ENCODE measurements at places on chromosomes 2 and 18. TPM values are rescaled to one million over a fixed set of nuclear protein-coding genes. Genes with fewer than 3 reads are reported as not detected.

RGPD4 gene
- total RNA-seq, result 0.10 TPM

DNA sequence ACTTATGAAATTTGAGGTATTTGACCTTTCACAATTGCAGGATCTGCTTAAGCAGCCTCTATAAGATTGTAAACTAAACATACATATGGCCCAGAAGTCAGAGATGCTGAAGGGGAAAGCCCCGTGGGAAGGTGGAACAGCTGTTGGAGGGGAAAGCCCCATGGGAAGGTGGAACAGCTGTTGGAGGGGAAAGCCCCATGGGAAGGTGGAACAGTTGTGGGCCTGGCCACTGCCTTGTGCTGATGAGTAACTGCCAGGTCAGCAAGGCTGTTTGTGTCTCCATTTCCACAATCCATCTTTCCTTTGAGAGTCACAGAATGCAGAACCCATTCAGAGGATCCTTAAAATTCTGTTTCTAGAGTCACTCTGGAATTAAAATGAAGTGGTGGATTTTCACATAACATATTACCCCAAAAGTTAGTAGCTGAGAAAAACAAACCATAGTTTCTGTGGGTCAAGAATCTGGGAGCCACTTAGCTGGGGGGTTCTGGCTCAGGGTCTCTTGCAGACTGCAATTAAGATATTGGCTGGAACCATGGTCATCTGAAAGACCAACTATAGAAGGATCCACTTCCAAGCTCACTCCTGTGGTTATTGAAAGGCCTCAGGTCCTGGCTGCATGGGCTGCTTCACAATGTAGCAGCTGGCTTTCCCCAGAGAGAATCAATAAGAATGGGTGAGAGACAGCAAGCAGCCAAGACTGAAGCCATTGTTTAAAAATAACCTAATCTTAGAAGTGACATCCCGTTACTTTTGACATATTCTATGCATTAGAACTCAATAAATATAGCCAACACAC lies 86.6 kb upstream of the CAVIN2 start:
- no peak for DNase-seq

GRCh38 chr2:73963385-73964120 lies 21.2 kb upstream of the TET3 start:
- no peak for DNase-seq

ZSWIM2 gene
- total RNA-seq, result not detected

GRCh38 chr2:84958135-84959059 lies 12.6 kb upstream of the KCMF1 start:
- DNase-seq, result no peak

DNA sequence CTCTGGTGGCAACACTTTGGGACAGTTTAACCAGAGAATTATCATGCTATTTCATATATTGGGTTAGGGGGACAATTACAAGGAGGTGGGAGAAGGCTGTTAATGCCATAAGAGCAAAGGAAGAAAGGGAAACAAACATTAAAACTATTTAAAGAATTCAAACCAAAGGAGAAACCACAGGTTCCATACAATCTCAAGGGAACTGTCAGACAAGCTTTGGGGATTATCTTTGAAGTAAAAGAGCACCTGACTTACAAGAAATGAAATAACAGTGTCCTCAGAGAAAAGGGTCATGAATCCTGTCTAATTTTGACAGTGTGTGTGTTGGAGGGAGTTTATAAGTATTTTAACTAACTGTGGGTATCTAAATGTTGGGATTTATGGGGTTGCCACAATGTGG lies 44.4 kb downstream of the CERS6 start:
- DNase-seq, result no peak

DNA sequence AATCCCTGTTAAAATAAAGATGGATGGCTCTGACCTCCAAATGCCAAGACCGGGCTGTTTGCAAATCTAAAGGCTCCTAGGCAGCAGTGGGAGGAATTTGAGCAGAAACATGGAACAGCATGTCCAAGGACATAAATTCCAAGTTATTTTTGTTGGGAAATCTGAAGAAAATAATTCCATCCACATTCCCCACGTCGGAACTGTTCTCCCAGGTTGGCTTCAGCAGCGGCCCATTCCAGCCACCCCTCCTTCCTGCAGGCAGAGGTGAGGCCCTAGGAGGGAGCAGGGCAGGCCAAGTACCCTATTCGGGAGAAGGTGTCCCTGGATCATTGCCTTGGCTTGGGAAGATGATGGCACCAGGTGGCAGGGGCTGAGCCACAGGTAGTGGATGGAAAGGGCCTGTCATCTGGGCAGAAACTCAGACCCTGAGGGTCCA lies 117.1 kb downstream of the CAPN13 start:
- no peak for DNase-seq

- DNase-seq, result peak; percentile 93
Observed at GRCh38 chr18:23071285-23071684, 64.0 kb upstream of the CABLES1 start.

- no peak for DNase-seq
Observed at GRCh38 chr2:139142252-139142880, 362.2 kb upstream of the NXPH2 start.

- DNase-seq, result no peak
Observed at GRCh38 chr2:149399934-149400615, 69.7 kb downstream of the LYPD6 start.

GRCh38 chr2:5501807-5502206 lies 190.4 kb upstream of the SOX11 start:
- DNase-seq, result no peak

ITGA6 gene
- total RNA-seq, result 18.0 TPM

DNA sequence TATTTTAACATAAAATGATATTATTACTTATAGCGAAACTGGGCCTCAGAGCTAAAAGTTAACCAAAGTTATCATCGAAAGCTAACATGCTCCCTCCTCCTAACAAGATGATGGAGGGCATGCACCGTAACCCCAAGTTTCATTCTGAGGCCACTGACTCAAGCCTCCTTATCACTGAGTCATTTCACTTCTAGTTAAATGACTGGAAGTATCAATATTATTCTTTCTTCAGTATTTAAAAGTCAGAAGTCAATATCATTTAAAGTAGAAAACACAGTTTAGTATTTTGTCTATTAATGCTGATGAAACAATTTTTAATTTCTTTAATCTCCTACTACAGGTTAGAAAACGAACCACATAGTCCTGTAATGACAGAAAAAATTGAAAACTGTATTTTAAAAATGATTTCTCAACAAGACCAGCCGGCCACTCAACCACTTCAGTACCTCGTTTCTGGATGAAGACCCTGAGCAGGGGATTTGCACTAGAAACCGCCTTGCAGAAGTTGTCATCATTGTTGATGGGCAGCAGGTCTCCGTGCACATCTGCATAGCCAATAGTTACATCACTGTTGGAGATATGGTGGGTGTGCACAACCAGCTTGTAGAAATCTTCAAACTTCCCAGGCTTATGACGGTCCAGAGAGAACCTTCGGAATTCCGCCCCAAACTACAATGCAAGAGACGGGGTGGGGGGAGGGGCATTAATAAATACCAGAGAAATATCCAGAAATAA lies 44.9 kb downstream of the PARD6G start:
- peak; percentile 55 for DNase-seq

DNA sequence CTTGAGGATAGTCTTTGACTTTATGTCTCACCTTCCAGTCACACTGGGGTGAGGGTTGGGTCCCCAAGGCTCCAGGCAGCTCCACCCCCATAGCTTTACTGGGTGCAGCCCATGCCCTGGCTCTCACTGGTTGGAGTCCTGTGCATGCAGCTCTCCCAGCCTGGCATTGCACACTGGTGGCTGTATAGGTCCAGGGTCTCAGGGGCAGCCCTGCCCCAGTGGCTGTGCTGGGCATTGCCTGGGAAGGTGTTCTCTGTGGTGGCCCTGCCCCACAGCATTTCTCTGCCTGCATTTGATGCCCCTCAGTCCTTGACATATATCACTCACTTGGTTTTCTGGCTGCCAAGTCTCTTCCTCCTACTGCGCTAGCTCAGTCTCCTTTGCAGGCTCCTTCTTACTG lies 21.2 kb downstream of the MPHOSPH10 start:
- DNase-seq, result no peak

DNA sequence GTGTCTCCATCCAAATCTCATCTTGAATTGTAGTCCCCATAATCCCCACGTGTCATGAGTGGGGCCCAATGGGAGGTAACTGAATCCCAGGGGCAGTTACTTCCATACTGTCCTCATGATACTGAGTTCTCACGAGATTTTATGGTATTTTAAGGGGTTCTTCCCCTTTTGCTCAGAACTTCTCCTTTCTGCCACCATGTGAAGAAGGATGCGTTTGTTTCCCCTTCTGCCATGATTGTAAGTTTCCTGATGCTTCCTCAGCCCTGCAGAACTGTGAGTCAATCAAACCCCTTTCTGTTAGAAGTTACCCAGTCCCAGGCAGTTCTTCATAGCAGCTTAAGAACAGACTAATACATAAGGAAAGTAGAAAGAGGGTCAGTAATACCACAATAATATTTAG lies 480.4 kb downstream of the KCNJ3 start:
- DNase-seq, result no peak

SERPINB13 gene
- not detected for total RNA-seq

GRCh38 chr2:26074676-26075075 lies 40.8 kb downstream of the RAB10 start:
- DNase-seq, result no peak

GRCh38 chr2:10901160-10901939 lies 10.4 kb upstream of the KCNF1 start:
- DNase-seq, result no peak

- DNase-seq, result no peak
Observed at GRCh38 chr2:218270721-218271486, 585 bp downstream of the PNKD start.

Measured in activated CD4-positive, alpha-beta memory T cell treated with anti-CD3 and anti-CD28 coated beads, Interleukin-2, amount 10 ng/mL, durations not matched to agents 7 days and 5 days (primary cell).